Right forelimb (tissue), 1 donor: ENCODE measurements at places on chromosomes 4 and X.

DNA sequence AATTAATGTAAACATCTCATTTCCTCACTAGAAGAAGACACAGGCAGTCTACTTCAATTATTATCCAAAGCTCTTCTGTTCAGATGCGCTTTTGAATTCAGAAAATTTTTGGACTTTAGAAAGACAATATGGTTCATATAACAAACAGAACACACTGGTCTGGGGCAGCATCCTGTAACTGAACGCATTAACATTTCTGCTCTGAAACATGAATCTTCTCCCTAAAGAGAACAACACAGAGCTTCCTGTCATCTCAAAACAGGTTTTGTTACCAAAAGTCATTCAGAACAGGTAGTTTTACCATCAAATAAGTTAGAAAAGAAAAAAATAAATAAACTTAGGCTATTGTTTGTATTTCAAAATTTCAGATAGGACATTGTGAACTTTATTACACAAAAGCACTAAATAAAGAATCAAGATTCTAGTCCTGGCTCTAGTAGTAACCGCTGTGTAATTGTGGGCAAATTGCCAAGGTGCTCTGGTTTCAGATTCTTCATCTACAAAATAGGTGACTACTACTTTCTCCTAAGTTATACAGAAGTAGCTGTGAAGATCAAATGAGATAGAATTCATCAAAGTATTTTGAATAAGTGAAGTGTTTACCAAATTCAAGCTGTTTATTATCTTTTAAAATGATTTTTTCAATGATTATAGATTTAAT lies 252.3 kb upstream of the RASGEF1B start:
- DNase-seq: no peak

DNA sequence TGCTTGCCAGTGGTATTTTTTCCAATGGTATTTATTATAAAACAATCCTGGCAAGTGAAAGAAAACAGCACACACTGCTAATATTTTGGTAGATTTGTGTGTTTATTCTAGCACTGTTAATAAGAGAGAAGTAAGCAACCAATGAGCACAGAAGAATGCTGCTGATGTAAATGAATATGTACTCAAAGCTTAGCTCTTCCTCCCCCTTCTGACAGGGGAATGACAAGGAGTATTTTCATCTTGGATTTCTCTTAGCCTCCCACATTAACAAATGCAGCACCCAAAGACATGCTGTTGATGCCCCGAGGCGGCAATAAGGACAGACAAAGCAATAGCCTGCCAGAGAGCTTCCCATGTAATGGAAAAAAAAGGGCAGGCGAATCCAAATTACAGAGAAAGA lies 18.6 kb downstream of the ARHGAP6 start:
- DNase-seq: no peak

DNA sequence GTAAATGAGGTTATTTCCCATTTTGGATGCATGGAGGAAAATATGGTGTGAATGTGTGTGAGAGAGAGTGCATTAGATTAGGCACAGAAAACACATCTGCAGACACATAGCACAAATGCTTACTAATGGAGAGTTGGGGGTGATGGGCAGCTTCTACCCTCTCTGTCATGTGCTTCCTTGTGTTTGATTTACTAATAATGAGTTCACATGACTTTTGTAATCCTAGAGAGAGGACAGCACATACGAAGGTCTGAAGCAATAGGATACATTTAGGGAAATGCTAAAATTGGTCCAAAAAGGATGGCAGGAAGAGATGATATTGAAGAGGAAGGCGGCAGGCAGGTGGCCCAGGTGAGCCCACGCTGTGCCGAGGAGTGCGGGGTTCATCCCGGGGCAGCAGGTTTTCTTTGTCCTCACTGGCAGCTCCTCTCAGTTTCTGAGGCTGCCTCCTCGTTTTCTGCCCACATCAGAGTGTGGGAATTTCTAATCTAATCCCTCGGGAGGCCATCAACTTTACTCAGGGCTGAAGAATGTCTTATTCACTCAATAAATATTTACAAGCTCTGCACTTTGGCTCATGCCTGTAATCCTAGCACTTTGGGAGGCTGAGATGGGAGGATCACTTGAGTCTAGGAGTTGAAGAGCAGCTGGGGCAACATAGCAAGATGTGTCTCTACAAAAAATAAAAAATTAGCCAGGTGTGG lies 15.9 kb upstream of the MAP9 start:
- DNase-seq: no peak

DNA sequence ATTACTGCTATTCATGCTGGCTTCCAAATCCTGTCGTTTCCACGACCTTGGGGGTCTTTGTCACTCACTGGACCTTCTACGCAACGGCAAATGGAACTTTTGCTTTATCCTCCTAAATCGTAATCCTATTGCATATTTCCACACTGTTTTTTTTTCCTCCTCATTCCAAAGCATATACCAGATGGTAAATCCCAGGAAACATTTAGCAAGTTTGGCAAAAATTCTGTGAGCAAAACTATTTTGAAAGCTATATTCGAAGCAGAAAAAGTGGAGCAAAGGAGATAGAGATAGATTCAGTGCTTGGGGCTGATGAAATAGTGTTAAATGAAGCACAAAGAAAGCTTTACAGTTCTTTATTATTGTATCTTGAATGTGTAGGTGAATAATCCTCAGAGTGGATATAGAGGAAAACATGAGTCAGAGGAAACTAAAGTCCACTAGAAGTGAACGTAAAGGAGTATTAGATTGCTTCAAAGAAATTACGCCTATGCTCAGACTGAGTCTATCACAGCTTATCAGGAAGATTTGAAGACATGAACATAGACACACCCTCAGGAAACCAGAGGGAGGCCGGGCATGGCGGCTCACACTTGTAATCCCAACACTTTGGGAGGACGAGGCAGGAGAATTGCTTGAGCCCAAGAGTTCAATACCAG lies 50.2 kb upstream of the FAM9A start:
- no peak for DNase-seq

GRCh38 chr4:168736860-168737805 lies 240.3 kb downstream of the PALLD start:
- no peak for DNase-seq

DNA sequence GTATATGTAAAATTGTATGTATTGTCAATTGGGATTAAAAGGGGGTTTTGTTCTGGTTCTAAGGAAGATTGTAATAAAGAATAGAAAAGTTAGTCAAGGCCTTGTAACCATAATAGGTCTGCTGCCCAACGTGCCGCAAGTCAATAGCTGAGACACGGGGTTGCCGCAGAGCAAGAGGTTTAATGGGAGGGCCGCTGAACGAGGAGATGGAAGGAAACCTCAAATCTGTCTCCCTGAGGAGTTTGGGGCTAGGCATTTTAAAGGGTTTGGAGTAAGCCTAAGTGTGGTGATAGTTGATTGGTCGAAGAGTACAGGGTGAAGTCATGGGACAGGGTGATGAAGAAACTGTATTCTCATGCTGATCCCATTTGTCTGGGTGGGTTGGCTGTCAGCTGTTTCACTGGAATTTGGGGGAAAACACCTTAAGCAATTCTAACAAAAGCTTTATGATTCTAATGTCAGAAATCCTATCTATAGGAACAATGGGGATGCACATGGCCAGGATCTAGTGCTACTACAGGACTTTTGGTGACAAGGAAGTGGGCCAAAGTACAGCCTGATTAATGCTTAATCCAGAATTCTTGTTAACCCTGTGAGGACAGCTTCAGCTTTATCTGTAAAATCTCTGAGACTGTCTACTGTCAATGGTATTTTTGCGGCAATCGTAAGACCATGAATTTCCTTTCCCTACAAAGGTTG lies 86.9 kb downstream of the RELL1 start:
- DNase-seq: no peak

- DNase-seq: no peak
These were observed 5.7 kb upstream of the SPANXN2 start for GRCh38 chrX:143726296-143726695.

DNA sequence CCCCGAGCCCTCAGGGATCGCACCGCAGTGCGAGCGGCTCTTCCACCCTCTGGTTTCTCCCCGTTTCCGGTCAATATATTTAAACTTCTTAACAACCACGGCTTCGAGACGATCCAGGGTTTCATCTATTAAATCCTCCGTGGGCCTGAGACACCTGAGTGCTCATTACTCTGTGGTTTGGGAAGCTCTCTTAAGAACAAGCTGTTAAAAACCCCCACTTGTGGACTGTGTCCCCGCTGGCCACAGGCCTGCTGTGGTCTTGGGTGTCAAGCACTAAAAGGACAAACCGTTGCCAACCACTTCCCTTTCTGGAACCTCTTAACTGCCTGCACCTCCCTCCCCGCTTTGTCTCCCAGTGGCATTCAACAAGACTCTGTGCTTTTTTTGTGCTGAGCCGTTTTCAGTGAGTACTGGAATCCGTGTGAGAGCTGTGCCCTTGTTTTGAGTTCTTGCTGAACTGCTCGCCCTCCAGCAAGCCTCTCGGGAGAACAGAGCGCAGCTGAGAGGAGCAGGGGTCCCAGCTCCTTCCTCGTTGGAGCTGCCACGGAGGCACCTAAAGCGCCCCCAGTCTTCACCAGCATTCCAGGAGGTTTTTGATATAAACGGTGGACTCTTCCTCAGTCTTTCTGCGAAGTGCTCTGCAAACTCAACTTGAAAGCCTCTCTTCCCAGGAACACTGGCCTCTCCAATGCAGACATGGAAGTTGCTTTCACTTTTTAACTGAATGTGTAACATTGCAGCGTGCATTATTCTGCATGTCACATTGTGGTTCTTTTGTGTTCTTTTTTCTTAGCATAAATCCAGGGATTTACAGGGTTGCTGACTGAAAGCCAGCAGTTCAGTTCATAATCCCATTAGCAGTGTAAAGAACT lies 691 bp upstream of the IGFBP7 start:
- peak; percentile 76 for DNase-seq

- DNase-seq: no peak
These were observed 36.7 kb upstream of the TLR3 start for GRCh38 chr4:186032259-186032658.

DNA sequence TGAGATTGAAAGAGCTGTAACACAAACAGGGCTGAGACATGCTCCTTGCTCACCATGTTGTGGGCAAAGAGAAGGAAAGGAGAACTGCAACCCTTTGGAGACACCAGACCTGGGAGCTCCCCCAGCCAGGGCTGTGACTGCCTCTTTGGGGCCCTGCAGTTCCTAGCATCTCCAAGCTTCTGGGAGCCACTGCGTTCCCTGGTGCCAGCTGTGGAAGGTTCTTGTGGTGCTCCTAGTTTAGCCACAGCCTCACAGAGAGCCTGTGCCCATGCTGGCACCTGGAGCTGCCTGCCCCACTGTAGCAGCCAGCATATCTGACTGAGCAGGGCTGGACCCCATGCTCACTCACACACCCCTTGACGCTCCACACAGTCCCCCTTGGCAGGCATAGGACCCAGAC lies 141.7 kb downstream of the PDHA2 start:
- no peak for DNase-seq

DNA sequence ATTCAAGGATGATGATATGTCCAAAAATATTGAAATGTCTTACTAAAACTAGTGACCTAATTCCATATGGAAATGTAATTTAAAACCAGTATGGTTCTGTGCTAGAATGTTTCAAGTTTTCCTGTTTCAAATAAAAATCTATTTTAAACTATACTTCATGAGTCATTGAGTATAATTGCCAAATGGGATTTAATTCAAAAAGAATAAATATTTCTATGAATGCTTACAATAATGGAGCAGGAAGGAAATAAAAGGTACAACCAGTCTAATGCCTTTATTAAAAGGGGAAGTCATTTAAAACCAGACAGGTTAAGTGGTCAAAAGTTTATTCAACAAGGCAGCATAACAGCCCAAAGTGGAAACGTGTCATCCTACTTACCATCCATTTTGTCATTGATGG lies 2347.1 kb downstream of the PCDH7 start:
- no peak for DNase-seq

- no peak for DNase-seq
These were observed 12.8 kb upstream of the AFP start for GRCh38 chr4:73423184-73423583.

DNA sequence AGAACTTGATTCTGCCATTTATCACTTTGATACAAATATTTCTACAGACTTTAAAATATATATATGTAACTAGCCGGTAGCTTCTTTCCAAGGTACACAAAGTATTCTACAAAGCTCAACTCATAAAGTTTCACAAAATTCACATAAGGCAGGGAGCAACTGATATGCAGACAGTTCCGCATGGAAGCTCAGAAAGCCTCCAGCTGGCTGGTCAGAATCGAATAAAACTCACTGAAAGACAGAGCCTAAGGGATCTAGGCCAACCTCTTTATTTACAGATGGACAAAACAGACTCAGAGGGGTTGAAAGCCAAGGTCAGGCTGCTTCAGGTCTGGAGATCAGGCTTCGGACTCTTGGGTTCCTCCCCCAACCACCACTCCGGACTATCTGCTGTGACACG lies 130.2 kb downstream of the DCTD start:
- DNase-seq: no peak

DNA sequence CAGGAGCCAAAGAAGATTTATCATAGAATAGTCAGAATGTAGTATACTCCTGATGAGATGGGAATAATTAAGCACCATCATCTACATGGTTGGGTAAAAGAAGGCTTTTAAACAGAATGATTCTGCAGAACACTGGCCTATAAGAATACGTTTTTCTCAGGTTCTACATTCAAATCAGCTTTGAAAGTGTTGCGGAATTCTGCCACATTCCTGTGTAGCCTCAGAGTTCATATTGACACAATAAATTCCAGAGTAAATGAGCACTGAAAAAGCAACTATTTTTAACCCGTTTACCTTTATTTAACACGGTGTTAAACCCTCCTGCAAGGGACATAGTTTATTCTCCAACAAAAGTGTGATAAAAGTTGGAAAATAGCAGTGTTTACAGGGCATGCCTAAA lies 950.2 kb upstream of the SLIT2 start:
- DNase-seq: no peak
